ENCODE measurements at places on chromosomes 12 and 14.

GRCh38 chr14:65949711-65950516 is 536.3 kb upstream of the CCDC196 start:
- no peak for DNase-seq

GRCh38 chr12:132163041-132163910 is 19.0 kb downstream of the NOC4L start:
- DNase-seq: no peak

DNA sequence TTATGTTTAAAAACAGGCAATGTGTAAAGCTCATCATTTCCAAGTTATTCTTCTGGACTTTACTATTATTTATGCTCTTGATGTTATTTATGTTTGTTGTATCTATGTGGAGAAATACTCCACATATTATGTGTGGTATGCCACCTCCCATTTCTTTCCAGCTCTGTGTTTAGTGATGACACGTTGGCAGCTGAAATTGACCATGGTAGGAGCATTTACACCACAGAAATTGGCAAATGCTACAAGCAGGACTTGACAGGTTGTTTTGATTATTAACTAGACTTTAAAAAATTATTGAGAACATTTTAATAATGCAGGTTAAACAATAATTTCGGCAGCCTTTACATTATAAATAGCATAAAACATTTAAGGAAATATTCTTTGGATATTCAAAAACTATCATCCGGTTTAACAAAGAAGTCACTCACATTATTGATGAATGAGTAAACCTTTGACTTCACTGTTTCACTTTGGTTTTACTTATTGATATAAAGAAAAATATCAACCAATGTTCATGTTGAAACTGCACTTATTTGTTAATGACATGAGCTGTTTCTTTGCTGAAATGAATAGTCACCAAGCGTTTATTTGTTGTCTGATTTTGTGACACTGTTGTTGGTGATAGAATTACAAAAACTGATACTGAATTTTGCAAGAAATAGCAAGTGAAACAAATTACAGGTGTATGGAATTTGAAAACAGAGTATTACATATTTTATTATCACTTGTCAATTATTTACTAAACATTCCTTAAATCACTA is 76.8 kb downstream of the HMGA2 start:
- no peak for DNase-seq

DNA sequence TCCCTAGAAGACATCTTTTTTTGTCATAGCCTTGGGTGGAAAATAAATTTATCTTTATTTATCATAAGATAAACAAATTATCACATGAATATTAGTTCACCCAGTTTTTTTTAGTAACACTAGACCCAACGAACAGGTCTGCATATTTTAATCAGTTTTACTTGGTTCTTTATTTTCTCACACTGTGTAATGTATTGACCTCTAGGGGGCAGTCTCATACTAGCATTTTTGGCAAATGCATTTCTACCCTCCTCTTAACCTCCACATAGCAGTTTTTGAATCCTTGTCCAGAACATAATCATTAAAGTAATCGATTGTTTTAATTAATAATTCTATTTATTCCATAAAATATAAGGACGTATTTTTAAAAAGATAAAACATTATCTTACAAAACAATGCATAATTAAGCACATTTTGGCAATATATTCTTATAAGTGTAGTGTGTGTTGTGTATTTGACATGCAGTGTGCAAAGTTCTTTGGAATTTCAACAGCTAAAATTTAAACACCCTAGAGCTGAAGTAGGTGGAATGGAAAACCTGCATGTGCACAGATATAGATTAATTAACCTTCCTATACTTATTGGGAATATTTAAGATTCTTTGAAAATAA is 31.6 kb upstream of the PTPRQ start:
- DNase-seq: no peak

GRCh38 chr14:39492267-39492666 is 60.0 kb upstream of the FBXO33 start:
- DNase-seq: no peak

- DNase-seq: no peak
Measured at GRCh38 chr12:76201316-76201715, 116.8 kb upstream of the NAP1L1 start.
